ENCODE measurements at places on chromosomes 7 and 10.
A peak's percentile ranks its signal among the peaks of the same experiment; 100 is the strongest.

GRCh38 chr10:86698207-86698940 lies 30.1 kb downstream of the LDB3 start:
- no peak for DNase-seq

GRCh38 chr10:72162978-72163377 lies 52.8 kb upstream of the ANAPC16 start:
- DNase-seq = no peak

- DNase-seq = no peak
Observed at GRCh38 chr7:76364198-76364584, 5.4 kb upstream of the YWHAG start.

- no peak for DNase-seq
Observed at GRCh38 chr10:62185919-62186692, 82.5 kb downstream of the RTKN2 start.

DNA sequence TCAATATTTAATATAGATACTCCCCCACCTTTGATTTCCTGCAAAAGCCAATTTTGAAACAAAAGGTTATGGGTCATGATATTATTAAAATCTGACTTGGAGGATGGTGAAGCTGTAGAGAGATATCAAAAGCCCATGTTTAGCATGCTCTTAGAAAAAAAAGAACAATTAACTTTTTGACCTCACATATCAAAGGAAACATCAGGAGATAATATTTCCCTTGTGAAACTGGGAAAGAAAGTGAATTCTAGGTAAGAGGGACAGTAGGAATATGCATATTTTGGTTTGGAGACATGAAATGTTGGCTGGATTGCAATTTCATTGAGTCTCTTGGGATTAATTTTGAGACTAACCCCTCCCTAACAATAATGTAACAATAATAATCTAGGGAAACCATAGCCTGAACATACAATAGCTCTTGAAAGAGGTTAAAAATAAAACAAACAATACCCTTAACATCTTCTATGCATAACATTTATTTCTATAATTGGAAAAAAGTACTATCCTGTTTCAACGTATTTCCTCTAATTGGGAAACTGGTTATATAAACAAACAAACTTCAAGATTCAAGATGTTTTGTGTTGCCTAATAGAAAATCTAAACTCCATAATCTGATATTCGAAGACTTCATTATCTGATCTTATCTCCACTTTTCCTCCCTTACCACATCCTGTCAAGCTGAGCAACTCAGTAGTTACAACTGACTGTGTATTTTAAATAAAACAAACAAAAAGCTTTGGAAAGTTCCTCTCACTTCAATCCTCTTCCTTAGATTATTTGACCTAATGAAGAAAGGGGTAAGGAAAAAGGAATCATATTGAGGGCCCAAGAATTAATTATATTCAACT lies 14.8 kb downstream of the TMEM26 start:
- no peak for DNase-seq

DNA sequence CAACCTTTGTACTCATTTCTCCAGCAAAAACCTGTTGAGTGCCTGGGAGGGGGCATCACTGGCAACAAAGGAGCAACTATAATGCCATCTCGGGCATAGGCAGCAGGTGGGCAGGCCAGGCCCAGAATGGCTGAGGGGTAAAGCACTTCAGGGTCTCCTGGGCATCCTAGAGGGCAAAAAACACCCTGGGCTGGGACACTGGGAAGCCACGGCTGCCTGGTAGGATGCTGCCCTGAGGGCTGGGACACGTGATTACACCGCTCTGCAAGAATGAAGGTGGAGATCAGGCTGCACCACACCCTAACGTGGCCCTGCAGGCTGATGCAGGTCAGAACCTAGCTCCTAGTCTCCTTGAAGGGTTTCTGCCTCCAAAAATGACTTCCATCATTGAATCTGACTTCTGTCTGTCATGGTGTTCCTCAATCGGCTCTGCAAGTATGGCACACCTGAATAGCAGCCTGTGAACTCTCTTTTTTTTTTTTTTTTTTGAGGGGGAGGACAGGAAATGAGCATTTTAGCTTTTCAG lies 4.5 kb upstream of the TRAPPC14 start:
- no peak for DNase-seq

GRCh38 chr10:72645263-72645858 lies 19.5 kb upstream of the MICU1 start:
- no peak for DNase-seq

DNA sequence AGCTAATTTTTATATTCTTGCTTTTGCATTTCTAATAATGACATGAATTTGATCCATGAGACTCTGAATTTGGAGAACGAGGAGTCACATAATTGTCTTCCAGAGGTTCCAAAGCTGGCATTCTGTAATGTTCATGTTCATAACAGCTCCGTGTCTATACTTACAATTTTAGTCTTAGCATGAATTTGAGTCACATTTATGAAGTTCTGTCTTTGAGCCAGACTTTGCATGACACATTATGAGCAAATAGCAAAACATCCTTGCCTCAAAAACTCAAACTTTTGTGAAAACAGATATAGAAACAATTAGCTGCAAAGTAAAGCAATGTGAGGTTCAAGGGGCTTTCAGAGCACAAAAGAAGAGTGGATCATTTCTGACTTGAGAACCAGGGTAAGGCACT lies 44.5 kb upstream of the CAV2 start:
- DNase-seq = no peak

DNA sequence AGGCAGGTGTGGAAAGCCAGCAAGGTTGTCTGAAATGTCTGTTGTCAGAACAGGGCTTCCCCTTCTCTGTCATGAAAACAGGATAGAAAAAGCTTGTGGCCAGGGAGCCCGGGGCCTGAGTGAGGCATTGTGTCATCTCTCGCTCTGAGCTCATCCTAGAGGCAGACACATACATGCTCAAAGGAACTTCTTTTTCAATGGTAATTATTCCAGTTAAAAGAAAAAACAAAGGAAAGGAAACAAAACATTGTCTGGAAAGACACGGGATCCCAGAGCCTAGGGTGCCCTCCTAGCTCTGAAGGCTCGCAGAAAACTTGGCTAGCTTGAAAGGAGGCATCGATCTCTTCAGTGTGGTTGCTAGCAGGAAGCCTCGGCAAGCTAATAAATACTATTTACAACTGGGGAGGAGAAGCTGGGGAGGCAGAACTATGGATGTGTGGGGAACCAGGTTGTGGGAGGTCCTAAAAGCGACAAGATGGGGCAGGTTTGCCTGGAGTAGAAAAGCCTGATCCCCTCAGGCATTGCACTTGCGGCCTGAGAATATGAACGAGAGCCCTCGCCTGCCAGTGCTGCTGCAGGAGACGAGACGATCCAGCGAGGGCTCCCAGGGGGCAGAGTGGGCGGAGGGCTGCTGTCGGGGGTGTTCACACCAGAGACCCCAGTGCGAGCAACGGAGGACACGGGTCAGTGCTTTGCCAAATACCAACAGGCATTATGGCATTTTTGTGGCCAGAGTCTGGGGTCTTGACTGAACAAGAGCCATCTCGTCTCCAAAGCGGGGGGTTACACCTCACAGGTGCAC lies 32.8 kb upstream of the DGKI start:
- DNase-seq = peak; percentile 47

DNA sequence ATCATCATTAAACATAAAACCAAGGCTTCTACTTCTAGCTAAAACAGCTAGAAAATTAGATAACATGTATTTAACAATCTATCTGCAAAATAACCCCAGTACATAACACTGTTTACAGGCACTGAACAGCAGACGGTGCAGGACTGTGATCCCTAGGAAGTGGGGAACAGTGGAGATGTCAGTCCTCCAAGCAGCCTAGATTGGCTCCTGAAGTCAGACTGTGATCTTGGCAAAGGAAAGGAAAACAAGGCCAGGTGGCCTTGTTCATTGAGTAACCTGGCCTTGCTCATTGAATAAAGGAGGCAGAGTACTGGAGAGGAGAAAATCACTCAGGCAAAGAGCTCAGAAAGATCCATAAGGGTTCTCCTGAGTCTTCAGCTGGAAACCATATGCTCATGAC lies 77.7 kb upstream of the DIP2C start:
- no peak for DNase-seq

DNA sequence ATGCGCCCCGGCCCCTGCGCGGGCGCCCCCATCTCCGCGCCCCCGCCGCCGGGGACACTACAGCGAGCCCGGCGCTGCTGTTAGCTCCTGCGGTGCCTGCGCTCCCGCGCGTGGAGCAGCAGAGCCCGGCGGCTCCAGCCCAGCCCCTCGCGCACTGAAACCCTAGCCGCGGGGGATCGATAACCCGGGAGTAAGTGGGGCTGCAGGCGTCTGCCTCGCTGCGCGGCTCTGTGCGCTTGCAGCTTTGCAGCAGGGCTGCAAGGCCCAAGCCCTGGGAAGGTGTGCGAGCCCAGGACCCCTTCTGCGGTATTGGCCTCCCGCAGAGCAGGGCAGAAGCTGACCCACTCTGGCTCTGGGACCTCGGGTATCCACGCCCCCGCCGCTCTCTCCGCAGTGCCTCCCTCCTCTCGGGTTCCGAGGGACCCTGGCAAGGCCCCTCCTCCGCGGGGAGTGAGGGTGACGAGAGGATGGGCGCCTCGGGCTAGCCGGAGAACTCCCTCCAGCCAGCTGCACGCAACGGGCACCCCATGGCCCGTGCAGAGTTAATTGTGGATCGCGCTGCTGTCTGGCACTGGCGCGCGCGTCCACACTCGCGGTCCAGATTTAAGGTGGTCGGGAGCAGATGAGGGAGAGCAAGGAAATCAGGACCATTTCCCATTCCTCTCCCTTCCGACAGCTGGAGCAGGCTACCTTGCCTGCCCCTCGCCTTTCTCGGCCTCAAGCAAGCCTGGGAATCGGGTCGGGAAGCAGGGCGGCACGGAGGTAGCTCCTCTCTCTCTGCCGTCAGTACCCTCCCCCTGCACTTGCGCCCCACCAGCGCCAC lies 2.1 kb downstream of the SHH start:
- peak; percentile 50 for DNase-seq

All from neural progenitor cell (in vitro differentiated cells).